ENCODE measurements at places on chromosomes 2 and 18.

DNA sequence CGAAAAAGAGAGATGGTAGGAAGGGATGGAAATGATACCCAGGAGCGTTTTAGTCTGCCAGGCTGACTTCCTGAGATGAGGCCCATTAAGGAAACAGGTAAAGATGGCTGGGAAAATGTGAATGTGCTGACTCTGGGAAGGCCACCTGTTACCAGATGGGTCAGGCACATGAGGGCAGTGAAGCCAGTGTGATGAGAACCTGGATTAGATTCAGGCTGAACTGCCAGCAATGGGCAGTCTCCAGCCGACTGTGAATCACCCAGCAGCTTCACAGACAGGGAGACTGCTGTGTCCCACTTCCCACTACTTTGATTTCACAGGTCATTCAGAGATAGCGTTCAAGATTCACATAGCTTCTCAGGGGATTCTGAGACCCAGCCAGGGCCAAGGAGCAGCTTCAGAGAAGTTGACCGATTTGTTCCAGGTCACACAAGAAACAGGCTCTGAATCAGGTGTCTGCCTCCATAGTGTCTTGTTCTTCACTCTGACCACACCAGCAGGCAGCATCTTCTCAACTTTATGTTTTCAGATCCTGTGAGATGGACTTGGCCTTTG lies 26.4 kb downstream of the CAPN13 start:
- DNase-seq: no peak

GRCh38 chr2:238082827-238083226 lies 17.3 kb upstream of the ESPNL start:
- no peak for DNase-seq

DNA sequence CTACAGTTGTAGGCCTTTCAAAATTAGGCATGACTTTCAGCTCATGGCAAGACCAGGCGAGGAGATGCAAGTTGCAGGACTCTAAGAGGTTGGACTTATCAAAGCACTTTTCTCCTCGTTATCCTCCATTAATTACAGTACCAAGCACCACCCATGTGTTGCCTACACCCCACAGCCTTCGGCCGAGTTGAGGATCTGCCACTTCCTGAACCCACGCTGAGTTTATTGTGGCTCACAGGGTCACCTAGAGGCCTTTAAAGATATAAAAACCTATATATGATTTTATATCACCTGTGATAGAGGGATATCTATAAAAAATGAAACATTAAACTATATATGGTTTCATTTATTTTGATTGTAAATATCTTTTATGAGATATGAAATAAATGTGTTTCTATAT lies 2.6 kb downstream of the UGT1A10 start:
- DNase-seq: no peak

GRCh38 chr2:71633086-71633485 lies 179.7 kb downstream of the DYSF start:
- DNase-seq: no peak

- no peak for DNase-seq
These were observed 59.0 kb downstream of the TACR1 start for GRCh38 chr2:75140288-75140687.

- DNase-seq: no peak
These were observed 223.8 kb upstream of the SYT4 start for GRCh38 chr18:43501099-43501498.

DNA sequence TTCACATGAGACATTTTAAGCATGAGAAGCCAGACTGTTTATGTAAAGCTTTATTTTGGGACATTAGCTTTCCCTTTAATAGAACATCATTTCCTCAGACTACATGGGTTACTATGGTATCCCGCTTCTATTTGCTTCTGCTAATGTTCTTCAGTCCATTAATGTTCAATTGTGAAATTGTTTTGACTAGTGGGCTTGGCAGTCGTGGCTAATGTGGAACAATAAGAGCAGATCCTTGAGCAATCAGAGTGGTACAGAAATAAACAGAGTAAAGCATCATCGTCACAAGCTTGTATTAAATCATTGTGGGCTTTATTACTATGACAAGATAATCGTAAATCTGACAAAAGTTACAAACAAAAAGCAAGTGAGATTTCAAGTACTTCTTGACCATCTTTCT lies 60.2 kb downstream of the PDE1A start:
- DNase-seq: no peak

GRCh38 chr18:6221602-6222014 lies 193.1 kb downstream of the L3MBTL4 start:
- no peak for DNase-seq

- no peak for DNase-seq
These were observed 26.2 kb downstream of the STK39 start for GRCh38 chr2:168220965-168221819.

DNA sequence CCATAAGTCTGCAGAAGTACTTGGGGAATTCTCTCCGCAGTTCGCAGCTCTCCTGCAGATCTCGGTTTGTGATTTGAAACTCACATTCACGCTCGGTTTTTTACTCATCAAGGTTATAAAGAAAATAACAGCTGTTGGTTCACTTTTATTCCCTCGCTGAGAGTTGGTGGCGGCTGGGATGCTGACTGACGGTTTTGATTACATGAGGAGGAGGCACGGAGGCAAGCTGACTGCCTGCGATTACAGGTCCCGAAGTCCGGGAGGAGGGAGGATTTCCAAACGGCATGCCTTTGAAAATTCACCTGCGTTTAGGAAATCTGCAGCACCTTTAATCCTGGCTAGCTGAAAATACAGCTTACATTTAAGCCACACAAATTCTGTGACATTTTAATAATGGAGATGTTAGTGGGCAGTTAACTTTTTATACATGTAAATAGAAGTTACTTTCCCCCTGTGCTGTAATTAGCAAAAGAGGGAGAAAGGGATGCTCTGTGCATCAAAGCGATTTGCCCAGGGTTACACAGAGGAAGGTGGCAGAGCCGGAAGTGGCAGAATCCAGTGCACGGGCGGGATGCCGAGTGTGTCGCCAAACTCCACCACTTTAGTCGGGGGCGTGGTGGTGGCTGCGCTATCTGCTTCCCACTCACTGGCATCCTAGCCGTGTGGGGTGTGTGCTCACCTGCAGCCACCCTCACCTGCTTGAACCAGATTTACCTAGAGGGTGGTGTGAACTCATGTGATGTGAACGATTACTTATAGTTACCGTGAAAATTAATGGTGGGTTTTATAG lies 14.7 kb downstream of the AGAP1 start:
- DNase-seq: no peak

GRCh38 chr2:106869512-106870275 lies 16.3 kb downstream of the ST6GAL2 start:
- no peak for DNase-seq

- DNase-seq: no peak
These were observed 100.0 kb downstream of the COLEC12 start for GRCh38 chr18:400456-400855.

DNA sequence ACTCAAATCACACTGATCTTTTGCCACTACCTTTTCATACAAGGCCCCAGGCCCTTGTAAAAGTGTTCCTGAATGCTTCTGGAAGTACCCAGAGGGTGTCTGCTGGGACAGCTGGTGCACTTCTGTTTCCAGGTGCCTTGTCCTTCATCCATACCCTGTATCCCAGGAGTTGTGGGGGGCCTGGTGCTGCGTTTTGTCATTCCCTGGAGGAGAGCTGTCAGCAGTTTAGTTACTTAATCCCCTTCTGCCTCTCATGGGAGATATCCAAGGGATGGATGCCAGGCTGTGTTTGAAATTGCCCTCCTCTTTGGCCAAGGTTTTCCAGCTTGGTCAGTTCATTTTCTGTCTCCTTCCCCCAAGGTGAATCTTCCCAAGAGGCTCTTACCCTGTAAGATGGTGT lies 158.3 kb downstream of the WDSUB1 start:
- no peak for DNase-seq

- DNase-seq: peak; percentile 50
These were observed 52.6 kb upstream of the KIDINS220 start for GRCh38 chr2:8889978-8890377.

DNA sequence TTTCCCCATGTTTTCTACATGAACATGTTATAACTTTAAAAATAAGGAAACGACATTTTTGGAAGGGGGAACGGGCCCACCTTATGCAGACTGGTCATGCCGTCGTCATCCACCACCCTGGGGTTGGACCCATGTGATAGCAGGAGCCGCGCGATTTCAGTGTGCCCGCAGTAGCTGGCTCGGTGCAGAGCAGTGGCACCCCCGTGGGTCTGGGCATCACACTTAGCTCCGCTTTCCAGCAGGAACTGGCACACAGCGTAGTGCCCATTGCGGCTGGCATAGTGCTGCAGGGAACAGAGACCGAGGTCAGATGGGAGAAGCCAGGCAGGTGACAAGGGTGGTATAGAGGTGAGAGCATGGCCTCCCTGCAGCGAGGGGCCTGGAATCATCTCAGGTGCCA lies 4.5 kb downstream of the ANKRD39 start:
- DNase-seq: no peak

GRCh38 chr2:237219826-237220225 lies 134.1 kb downstream of the COPS8 start:
- DNase-seq: no peak

DNA sequence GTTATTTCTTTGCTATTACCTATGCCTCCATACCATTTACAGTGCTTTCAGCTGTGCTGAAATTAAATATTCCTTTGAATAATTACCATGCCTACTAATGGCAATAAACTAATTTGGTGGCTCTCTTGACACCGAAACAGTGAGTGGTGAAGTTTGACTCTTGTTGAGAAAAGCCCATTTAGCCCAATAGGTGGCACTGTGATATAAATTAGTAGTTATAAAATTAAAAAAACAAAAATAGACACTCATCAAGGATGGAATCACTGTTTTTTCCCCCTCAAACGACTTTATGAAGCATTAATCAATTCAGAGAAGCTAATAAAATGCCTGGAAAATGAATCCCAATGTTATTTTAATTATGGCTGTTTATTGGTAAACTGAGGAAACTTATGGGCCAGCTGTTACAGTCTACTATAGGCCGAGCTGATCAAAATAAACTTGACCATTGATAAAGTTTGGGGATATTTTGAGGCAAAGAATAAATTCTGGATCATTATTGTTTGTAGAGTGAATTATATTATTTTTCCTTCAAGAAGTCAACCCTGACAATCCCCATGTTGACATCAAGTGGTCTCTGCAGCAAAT lies 339.6 kb downstream of the TRIB2 start:
- no peak for DNase-seq

GRCh38 chr18:79476918-79477571 lies 81.3 kb downstream of the NFATC1 start:
- no peak for DNase-seq

DNA sequence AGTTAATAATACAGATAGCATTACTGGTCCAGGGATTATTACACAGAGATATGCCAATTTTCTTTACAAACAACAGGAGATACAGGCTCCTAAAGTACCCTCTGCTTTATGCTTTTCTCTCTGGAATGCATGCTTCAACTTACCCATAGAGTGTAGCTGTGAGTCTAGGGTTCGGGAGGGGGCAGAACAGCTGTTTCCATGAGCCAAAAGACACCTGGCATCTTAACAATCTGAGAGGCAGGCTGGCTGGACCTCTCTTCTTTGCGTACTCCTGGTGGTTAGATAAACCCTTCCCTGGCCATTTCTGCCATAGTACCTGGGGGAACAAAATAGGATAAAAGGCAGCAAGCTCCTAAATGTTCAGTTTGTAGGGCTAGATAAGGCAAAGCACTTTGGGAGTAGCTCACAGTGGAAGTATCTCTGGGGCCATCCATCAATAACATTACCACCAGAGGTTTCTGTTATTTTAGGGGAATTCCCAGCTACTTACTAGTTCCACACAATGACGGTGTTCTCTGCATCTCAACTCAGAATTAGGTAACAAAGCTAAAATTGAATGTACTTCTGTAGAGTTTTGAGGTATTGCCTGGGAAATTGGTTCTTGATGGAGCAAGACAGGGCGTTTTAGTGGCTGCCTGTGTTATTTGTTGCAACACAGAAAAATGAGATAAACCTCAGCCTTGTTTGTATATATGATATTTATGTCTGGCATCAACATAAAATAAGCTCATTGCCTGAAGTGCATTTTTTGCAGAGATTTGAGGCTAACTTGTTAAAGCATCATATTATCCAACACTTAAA lies 6.2 kb upstream of the CCDC85A start:
- no peak for DNase-seq

DNA sequence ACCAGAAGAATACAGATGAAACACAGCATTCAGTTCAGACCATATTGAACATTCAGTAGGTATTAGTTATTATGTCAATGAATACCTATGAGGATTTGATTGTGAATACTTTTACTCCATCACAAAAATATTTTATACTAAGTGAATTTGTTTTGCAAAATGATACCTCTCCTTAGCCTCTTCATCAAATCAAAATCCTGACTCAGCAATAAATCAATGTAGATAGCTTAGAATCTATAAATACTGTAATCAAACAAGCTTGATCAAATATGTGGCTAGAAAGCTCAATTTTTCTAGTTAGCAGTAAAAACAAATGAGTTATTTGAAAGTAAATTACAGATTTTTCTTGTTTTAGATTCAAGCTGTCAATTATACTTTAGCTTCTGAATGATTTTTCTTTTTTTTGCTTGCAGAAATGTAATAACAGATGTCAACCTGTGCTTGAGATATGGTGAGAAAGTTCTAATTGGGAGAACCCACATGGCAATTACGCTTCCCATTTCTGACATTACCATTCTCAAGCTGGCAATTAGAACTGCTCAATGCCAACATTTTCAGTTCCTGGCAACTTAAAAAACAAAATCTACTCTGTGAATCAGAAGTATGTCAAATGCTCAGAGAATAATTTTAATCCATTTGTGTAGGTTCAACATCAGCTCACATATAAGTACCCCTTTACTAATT lies 109.6 kb downstream of the PRELID3A start:
- no peak for DNase-seq

DNA sequence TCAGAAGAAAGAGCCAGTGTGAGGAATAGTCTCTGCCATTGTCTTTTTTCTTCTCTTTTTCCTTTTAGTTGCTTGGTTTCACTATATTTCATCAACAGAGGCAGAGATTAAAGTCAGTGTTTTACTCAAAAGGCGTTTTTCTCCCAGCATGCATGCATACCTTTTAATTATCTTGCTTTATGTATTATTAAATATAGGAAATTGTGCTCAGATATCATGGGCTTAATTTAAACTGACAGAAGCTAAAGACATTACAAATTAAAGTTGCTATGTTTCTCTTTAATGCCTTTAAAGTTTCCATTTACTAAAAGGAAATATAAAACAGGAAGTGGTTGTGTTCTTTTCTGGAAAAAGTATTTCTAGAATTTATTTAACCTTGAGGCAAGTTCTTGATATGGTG lies 223.3 kb upstream of the ATP5MC3 start:
- no peak for DNase-seq

GRCh38 chr2:208619993-208620392 lies 213.4 kb downstream of the PTH2R start:
- no peak for DNase-seq

- DNase-seq: no peak
These were observed 144.9 kb upstream of the ERBB4 start for GRCh38 chr2:212683346-212684097.

GRCh38 chr2:215705771-215706361 lies 270.0 kb upstream of the FN1 start:
- DNase-seq: no peak
